ENCODE measurements at places on chromosomes 5 and 9.

DNA sequence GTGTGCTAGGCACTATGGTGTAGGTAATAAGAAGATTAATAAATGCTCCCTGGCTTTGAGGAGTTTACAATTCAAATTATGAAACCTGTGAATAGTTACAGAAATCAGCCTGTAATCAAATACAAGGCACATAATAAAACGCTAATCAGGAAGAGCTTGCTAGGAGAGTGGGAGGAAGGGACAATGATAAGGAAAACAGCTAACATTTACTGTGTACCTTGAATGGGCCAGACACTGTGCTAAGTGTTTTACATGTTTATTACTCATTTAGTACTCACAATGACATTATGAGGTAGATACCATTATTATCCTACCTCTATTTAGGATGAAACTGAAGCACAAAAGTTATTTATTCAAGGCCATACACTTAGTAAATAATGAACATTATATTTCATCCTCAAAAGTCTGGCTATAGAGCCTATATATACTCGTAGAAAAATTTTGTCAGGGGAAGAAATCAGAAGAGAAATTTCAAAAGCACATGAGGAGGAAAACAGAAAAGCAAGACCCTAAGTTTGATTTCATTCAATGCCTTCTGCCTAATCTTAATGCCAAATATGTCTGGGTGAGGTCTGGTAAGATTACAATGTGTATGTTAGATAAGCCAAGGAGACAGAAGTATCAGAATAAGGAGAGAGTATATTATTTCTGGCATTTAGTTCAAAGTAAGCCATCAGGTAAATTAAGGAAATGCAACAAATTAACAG lies 35.9 kb downstream of the AFF4 start:
- DNase-seq: no peak

GRCh38 chr9:125361837-125362531 lies 100.4 kb downstream of the GAPVD1 start:
- no peak for DNase-seq

DNA sequence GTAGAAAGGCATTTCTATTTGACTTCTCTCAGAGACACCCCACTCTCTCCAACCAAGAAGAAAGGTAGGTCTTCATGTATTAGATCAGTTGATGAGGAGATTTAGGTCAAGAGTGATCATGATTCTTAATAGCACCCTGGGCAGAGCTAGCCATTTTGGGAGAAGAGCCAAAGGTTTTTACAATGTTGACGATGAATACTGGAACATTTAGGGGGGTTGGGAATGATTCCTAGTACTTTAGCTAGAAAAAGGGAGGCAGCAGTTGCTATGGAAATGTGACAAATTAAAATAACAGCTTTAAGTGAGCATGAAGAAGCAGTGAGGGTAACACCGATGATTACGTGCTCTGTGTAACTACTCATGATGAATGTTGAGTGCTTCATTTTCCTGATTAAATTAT lies 9.5 kb upstream of the RPS23 start:
- no peak for DNase-seq

GRCh38 chr5:27598576-27598975 lies 560.2 kb upstream of the CDH9 start:
- DNase-seq: no peak

- no peak for DNase-seq
Measured at GRCh38 chr9:133771486-133772482, 33.6 kb upstream of the SARDH start.

DNA sequence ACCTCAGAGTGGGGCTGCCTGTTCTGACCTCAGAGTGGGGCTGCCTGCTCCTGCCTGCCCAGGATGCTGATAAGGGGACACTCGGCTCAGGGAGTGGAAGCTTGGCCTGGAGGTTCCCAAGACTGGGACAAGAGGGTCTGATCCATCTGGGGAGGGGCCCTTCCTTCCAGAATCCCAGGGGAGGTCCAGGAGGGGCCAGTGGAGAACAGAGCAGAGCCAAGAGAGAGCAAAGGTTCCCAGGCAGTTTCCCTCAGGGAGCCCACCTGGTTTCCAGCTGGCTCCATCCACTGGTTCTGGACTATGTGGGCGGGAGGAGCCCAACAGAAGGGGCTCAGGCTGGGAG lies 49.1 kb upstream of the RNU6ATAC start:
- no peak for DNase-seq

DNA sequence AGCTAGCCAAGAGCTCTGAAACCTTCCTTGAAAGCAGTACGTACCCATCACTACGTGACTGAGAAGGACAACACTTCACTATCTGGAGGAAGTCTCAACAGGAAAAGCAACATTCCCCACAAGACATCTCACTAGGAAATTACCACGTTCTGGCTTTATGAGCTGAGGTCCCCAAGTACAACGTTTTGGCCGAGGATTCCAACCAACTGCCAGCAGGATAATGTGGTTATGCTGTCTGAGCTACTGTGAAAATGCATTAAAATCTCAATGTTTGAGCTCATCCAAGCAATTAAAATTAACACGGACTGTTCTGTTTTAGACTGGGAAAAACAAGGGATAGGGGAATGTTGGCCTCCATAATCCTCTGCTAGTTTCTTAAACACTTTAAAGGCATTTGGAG lies 16.4 kb downstream of the MED27 start:
- no peak for DNase-seq

- DNase-seq: no peak
Measured at GRCh38 chr5:100623719-100624118, 88.5 kb downstream of the FAM174A start.

- DNase-seq: no peak
Measured at GRCh38 chr5:122790354-122791103, 15.6 kb downstream of the SNX2 start.

- no peak for DNase-seq
Measured at GRCh38 chr9:125438506-125439433, 177.1 kb downstream of the GAPVD1 start.

DNA sequence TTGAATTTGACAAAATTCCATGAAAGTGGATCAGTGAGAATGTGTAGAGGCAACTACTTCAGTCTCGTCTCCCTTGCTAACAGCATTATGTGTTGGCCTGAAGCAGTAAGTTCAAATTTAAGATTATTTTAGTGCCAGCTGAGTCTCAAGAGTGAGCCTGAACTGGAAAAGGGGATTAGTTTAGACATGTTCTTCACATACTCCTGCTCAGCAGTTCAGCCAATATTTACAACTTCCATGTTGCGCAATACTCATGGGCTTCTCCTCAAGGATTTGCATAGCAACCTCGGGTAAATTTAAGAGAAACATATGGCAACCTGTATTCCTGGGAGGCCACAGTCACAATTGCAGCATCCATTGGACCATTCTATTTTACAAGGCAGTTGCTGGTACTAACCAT lies 553.8 kb downstream of the PTPRD start:
- no peak for DNase-seq

DNA sequence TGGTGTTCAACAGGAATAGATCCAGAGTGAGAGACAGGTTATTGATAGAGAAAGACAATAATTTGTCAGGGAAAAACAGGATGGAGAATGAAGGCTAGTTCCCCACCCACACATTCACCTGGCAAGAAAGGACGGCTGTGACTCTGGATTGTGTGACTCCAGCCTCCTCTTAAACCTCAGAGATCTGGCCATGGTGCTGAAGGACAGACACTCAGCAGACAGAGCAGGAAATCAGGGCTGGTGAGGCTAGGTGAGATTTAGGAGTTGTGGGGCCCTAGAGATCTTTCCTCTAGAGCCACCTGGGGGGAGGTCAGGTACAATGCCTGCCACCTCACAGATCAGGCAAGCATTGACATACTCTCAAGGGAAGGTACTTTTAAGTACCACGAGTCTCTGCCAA lies 15.2 kb downstream of the OR1B1 start:
- no peak for DNase-seq

- DNase-seq: no peak
Measured at GRCh38 chr9:116572095-116572748, 114.9 kb upstream of the TRIM32 start.

DNA sequence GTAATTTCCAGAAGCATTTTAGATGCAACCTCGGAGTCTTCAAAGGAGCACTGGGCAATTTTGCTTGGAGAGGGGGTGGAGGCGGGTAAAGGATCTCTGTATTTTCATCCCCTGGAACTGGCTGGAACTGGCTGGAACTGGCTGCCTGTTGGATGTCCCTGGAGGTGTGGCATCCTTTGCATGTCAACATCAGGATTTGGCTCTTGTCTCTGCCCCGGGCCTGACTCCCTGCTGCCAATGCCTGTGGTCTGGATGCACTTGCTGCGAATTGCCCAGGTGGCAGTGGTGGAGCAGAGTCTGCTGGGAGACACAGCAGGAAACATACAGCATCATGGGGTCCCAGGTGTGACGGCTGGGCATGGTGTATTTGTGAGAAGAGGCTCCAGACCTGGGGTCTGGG lies 391.3 kb downstream of the GADD45G start:
- DNase-seq: no peak

DNA sequence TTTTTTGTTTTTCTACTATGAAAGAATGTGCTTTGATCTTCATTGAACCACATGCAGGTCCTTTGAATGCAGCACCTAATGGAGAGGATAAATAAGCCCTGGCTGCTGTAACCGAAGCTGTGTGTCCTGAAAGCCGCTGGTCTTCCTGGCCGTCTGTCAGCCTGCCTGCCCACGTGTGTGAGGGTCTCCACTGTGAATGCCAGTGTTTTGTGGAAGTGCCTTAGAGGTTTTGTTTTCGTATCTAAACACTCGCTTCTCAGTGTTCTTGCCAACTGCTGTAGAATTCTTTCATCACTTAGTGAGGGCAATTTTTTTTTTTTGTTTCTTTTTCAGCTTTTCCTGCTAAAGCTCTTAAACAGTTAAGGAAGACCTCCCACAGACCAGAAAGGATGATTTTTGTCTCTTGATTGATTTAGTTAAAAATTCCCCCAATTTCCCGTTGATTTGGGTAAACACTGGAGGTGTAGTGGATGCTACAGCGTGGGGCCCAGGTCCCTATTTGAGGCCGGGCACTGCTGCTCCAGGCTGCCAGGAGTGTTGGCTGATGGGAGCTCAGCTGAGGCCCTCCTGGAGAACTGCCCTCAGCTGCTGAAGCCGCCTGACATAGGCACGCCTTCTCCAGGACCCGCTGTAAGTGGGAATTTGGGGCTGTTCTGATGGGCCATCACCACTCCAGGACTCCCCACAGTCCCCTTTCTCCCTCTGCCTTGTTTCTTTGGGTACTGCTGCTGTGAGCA lies 29.2 kb upstream of the PTCH1 start:
- no peak for DNase-seq

DNA sequence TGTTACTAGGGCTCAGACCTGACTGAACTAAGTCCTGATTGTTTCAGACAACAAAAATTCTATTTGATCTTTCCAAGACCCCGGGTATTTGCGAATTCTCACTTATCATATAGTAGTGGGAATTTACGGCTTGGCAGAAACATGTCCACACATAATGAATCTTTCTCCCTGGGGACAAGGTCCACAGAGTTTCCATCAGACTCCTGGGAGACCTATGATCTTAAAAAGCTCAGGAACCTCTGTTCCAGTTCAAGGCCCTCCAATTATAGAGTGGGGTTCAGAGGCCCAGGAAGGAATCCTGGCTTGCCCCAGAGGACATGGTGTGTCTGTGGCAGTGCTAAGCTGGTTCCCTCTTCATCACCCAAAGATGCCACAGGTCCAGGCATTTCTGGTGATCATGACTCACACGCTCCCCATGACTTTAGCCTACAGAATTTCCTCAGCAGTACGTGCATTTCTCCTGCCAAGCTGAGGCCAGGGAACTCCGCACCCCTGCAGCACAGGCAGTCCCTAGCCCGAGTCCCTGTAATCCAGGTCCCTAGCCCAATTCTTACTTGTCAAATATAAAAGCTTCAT lies 12.6 kb downstream of the RAPGEF1 start:
- DNase-seq: no peak

DNA sequence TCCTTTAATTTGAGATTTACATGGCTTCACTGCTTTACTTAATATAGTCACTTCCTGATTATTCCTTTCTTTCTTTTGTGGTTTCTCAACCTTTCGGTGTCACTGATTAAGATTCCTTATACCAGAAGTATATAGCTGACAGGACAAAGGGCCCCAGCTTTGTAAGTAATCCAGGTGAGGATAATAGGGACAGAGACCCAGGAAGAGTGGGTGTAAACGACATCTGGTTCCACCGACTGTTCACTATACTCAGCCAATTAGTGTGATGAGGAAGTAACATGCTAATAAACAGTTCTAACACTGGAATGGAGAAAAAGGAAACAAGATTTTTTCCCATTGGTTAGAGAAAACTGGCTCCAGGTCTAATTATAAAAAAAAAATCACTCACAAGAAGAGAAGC lies 286.3 kb upstream of the EFNA5 start:
- DNase-seq: no peak

GRCh38 chr9:77435688-77436087 lies 212.4 kb downstream of the GNA14 start:
- DNase-seq: no peak

GRCh38 chr5:78570646-78571045 lies 77.9 kb downstream of the LHFPL2 start:
- no peak for DNase-seq

GRCh38 chr5:9126490-9126889 lies 419.4 kb downstream of the SEMA5A start:
- DNase-seq: no peak

DNA sequence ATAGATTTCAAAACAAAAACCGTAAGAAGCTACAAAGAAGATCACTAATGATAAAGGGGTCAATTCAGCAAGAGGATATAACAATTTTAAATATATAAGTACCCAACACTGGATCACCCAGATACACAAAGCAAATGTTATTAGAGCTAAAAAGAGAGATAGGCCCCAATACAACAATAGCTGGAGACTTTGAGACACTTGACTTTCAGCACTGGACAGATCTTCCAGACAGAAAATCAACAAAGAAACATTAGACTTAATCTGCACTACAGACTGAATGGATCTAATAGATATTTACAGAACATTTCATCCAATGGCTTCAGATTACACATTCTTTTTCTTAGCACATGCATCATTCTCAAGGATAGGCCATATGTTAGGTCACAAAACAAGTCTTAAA lies 46.3 kb upstream of the TAF1L start:
- no peak for DNase-seq

DNA sequence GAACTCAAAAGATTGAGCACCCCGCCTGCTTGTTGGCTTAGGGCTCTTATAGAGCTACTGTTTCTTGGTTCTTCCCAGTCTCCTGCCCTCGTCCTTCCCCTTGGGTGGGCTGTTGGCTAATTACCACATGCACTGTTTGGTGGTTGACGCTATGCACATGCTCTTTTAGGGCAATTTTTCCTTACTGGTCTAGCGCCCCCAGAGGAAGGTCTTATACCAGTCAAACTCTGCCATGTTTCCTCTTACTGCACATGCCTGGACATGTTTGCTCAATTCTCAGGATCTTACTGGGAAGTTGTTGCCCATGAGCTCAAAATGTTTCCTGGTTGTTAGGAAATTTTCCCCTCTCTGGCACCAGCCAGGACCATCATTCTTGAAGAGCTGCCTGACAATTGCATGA lies 101.9 kb downstream of the SLC28A3 start:
- no peak for DNase-seq

Data from stimulated activated CD8-positive, alpha-beta memory T cell treated with anti-CD3 and anti-CD28 coated beads, Interleukin-15, amount 100 ng/mL, for 1 hour (primary cell).